ENCODE measurements at places on chromosomes 12 and 14.

DNA sequence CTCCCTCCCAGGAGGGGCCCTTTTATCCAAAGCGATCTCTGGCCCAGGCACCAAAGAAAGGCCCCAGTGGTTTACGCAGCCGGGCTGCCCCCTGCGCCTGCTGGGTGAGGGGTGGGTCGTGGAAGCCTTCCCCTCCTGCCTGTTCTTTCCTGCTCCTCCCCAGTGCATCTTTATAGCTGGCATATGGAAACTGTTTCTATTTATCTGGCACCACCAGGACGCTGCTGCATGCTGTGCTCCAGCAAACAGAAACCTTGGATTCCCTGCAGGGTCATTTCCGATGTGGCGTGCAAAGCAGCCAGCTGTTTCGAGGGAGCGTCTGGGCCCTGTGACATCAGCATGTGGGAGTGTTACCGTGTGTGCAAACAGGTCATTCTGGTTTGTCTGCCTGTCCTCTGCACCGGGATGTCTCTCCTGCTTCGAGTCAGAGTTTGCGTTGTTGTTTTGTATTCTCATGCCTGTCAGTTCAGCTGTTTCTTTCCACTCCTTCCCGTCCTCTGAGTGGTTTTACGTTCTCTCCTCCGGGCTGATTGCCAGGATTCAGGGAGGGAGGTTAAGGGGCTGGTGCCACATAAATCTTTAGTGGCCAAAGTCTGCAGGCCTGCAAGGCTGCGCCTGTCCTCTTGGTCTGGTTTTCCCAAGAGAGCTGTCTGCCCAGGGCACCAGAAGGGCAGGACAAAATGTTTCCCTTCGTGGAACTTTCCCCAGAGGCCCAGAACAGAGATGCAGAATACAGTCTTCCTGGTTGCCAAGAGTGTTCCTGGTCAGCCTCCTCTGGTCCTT is 24.6 kb downstream of the TPCN1 start:
- no peak for DNase-seq

GRCh38 chr12:94879542-94879941 is 124.0 kb downstream of the NDUFA12 start:
- peak; percentile 36 for DNase-seq

DNA sequence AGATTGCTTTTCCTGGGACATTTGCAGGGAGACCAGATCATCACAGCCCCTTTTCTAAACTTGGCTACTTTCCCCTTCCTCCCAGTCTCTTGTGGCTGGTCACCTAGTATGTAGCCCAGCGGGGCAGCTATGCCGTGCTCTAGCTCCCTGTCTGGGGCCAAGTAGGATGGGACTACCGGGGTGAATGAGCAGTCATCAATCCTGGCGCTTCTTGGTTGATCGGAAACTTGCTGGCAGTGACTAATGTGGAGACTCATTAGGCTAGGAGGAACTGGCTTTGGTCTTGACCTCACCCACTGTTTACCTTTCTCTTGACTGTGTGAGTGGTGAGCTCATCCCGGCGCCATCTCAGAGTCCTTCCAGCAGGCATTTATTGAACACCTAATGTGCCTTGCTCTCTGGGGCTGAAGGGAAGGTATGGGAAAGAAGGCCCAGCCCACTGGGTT is 15.9 kb downstream of the PLEKHG3 start:
- no peak for DNase-seq

DNA sequence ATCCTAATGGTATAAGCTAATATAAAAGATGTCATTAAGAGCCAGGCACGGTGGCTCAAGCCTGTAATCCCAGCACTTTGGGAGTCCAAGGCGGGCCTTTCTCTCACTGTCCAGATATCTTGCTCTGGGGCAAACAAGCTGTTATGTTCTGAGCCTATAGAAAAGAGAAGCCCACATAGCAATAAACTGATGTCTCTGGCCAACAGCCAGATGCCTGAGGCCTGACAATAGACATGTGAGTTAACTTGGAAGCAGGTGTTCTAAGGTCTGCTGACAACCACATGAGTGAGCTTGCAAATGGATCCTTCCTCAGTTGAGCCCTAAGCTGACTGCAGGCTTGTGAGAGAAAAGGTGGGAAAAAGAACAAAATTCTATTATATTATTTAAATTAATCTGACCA is 25.0 kb downstream of the YAF2 start:
- DNase-seq = no peak

DNA sequence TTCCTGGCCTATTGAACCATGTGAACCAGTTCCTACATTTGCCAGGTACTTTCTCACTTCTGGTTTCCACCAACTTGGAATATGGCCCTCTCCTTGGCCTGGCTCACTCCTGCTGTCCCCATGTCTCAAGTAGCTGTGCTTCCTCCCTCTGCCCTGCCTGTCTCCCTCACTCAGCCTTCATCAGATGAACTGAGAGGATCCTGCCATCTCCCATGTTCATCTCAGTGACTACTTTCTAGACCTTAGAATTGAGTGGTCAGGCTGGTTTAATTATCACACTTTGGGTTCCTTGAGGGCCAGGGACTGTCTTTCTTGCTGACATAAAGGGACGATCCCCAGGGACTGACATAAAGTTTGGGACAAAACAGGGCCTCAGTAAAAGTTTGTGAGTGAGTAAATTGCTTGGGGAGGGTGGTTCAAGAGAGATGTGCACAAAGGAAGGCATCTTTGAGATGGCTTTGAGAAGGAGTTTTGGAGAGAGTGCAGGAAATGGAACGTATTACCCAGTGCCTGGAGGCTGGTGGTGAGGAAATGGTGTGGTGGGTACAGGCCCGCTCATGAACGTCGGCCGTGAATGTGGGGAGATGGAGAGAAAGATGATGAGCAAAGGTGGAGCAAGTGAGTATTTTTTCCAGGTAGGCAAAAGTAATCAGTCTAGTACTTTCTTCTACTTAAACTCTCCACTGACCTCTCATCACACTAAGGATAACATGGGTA is 20.8 kb downstream of the DYRK2 start:
- DNase-seq = no peak

GRCh38 chr14:105328070-105328677 is 13.6 kb downstream of the PACS2 start:
- no peak for DNase-seq

DNA sequence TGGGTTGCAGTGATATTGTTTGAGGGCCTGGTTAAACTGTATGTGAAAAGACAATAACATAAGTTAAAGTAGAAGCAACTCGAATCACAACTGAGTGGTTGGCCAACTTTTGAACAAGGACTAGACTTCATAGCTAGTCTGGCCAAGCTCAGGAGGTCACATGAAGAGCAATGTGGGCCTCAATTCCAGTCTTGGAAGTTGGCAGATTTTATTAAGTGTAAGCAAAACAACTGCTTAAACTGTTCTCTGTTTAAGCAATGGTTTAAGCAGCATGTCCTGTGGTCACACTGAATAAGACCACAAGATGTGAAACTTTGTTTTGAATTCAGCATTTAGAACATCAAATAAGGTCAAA is 100.4 kb downstream of the TMTC3 start:
- DNase-seq = no peak

DNA sequence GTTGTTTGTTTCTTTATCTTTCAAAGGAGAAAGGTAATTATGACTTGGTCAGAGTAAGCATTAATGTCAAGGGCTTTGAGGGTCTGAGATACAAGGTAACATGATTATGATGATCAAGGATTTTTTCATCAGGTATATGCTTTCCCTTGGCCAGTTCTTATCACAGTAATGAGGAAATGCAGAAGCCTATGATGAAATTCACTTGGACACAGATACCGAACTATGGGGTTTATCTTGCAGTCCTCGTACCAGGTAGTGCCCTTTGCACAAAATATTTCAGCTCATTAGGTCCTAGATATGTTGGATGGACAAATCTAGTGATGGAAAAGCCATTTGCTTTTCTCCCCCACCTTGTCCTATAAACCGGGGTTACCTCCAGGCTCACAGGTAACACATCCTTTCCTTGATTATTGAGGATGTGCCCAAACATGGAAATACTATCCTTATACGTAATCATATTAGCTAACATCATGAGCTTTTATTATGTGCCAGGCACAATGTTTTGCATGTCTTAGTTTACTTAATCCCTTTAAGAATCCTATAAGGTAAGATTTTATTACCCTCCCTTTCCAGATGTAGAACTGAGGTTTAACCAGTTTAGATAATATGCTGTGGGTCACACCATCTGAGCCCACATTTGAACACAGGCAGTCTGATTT is 7.0 kb upstream of the RASSF3 start:
- no peak for DNase-seq
